CD4-positive, alpha-beta T cell treated with Interleukin-15 for 4 hours (primary cell): ENCODE measurements at places on chromosomes 4 and X.

DNA sequence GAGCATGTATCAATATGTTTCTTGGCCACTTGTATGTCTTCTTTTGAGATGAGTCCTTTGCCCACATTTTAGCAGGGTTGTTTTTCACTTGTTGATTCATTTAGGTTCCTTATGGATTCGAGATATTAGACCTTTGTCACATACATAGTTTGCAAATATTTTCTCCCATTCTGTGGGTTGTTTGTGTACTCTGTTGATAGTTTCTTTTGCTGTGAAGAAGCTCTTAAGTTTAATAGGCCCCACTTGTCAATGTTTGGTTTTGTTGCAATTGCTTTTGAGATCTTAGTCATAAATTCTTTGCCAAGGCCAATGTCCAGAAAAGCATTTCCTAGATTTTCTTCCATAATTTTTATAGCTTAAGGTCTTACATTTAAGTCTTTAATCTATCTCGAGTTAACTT, 280.7 kb upstream of the GALNT7 start:
- no peak for DNase-seq

GRCh38 chr4:37627263-37627662, 58.9 kb downstream of the RELL1 start:
- DNase-seq: no peak

- DNase-seq: no peak
These were observed 55.4 kb downstream of the PKD2 start for GRCh38 chr4:88062843-88063242.

DNA sequence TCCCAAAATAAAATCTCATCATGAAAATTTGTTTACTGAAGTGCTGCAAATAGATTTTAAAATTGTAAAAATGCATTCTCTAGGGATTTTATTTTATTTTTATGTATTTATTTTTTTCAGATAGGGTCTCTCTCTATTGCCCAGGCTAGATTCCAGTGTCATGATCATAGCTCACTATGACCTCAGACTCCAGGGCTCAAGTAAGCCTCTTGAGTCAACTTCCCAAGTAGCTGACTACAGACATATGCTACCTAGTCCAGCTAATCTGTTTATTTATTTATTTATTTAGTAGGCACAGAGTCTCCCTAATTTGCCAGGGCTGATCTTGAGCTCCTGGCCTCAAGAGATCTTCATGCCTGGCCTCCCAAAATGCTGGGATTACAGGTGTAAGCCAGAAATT, 317.7 kb upstream of the ANXA10 start:
- DNase-seq: no peak

- DNase-seq: no peak
These were observed 184.4 kb downstream of the SH2D1A start for GRCh38 chrX:124530803-124531202.

DNA sequence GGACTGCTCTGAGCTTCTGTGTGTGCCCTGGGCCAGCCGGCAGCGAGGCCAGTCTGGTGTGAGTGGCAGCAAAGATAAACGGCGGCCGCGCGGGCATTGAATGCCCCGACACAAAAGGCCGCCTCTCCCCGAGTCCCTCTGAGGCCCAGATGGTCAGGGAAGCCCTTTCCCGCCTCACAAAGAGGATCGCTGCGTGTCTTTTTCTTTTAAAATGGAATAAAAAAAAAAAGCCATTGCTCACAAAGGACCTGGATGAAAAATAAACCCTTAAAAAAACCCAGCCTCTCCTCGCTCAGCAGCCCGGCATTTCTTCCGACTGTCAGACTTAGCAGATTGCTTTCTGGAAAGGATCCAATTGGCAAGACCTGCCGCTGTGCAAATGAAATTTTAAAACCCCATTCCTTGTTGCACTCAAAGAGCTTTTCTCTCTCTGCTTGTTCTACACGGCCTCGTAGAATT, 578.7 kb downstream of the BCOR start:
- DNase-seq: no peak

GRCh38 chr4:20203508-20203907, 48.2 kb upstream of the SLIT2 start:
- no peak for DNase-seq

- DNase-seq: no peak
These were observed 317.1 kb downstream of the DCTD start for GRCh38 chr4:182600093-182600492.

DNA sequence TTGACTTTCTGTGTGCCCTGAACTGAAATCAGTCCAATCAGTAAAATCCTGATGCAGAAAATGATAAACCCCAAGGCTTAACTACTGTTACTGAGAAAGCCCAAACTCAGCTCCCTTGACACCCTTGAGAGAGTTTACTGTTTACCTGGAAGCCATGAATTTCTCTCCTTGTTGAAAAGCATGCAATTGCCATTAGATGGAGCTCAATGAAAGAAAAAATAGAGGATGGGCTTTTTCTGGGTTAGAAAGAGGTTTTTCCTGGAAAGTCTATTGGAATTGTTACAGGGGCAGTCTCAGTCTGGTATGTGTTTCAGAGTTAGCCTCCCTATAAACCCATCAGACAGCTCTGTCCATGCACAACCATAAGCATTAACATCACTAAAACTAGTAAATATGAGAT, 66.4 kb upstream of the C4orf54 start:
- DNase-seq: no peak

GRCh38 chr4:1359144-1359501, 12.1 kb downstream of the UVSSA start:
- no peak for DNase-seq

GRCh38 chr4:19684084-19684483, 567.6 kb upstream of the SLIT2 start:
- DNase-seq: no peak

- no peak for DNase-seq
These were observed 44.8 kb downstream of the BANK1 start for GRCh38 chr4:101835121-101835904.

- DNase-seq: no peak
These were observed 26.8 kb upstream of the FMR1 start for GRCh38 chrX:147884958-147885357.

DNA sequence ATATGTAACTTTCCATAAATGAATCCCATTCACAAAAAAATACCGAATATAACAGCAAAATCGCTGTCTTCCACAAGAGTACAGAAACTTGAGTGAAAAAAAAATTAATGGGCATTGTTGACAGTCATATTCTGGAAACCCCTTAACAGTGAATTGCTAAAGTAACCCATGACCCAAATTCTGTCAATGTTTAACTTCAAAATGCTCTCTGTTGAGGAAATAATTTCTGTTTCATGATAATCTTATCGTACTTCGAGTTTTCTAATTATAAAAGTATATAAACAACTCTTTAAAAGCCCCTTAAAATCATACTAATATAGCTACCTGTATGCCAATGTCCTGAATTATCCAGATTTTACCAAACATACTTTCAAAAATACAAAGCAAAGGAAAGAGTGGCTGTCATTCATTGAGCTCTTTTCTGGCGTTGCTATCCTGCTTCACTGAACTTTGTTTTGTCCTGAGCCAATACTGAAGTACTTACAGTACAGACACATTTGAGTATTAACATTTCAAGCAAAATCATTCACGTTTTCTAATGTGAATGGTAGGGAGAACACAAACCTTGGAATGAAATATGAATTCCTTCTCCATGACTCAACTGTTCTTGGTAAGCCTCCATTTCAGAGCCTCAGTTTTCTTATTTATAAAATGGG, 2.4 kb downstream of the XAGE3 start:
- no peak for DNase-seq

GRCh38 chr4:76748649-76749048, 149.3 kb downstream of the SOWAHB start:
- DNase-seq: no peak

DNA sequence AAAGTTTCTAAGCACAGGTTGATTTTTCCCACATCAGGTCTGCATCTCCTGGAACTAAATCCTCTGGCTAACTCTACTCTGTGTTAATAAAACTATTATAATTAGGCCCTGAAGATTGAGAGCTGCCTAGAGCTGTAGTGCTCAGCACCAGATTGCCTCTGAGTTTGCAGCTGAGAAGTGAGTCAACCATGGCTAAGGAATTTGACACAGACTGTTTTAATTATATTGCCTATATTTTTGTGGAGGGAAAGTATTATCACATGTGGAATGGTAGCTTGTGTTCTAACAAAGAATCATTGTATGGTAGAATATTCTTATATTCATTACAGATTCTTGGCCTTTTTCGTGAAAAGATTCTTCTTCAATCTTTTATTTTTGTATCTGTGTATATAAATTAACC, 1907.6 kb upstream of the TENM3 start:
- DNase-seq: no peak

- DNase-seq: no peak
These were observed 349.0 kb downstream of the MID1IP1 start for GRCh38 chrX:39150220-39150619.

- DNase-seq: no peak
These were observed 491 bp downstream of the ARHGEF6 start for GRCh38 chrX:136780241-136780640.

DNA sequence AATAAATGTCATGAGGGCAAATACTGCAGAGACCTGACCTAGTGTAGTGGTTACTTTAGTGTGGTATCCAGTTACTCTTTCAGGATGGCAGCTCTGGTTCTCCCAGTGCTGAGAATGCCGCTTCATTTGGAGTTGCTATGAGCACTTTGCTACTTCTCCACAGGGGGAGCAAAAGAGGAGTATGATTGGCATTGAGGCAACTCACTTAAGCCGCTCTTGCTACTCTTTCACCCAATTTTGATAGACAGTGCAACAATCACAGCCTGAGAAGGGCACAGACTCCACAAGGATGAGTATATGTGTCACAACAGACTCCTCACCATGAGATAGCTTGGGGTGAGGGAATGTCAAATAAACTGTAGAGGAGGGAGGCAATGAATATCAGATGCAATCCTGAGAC, 81.2 kb downstream of the NPY1R start:
- no peak for DNase-seq

GRCh38 chr4:163949976-163950601, 455.6 kb downstream of the TMA16 start:
- DNase-seq: no peak

GRCh38 chrX:139831017-139831416, 101.8 kb downstream of the ATP11C start:
- DNase-seq: no peak

- no peak for DNase-seq
These were observed 178.2 kb downstream of the PTTG2 start for GRCh38 chr4:38138363-38138762.

- DNase-seq: no peak
These were observed 78.1 kb upstream of the HPGD start for GRCh38 chr4:174600391-174600790.

- DNase-seq: no peak
These were observed 116.3 kb downstream of the SHROOM4 start for GRCh38 chrX:50697691-50698090.

- DNase-seq: no peak
These were observed 165.1 kb upstream of the POF1B start for GRCh38 chrX:85544609-85545008.

DNA sequence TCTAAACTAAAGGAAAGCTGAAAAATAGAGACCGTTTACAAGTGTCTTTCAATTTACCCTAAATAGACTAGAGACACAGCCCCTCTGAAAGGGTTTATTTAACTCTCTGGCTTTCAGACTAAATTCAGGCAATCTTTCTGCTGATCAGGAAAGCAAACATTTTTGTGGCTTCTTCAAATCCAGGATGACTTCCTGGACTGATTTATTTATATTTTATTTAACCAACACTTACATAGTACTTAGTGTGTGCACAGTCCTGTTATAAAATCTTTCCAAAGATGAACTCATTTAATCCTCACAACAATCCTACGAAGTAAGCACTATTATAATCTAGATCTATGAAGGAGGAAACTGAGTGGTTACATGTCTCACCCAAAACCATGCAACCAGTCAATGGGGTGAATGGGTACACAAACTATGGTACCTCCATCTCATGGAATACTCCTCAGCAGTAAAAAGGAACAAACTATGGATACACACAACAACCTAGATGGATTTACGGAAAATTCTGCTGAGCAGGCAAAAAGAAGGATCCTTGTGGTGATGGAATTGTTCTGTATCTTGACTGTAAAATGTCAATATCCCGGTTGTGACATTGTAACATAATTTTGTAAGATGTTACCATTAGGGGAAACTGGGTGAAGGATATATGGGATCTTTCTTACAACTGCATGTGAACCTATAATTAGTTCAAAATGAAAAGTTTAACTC, 64.1 kb upstream of the MAMLD1 start:
- no peak for DNase-seq

DNA sequence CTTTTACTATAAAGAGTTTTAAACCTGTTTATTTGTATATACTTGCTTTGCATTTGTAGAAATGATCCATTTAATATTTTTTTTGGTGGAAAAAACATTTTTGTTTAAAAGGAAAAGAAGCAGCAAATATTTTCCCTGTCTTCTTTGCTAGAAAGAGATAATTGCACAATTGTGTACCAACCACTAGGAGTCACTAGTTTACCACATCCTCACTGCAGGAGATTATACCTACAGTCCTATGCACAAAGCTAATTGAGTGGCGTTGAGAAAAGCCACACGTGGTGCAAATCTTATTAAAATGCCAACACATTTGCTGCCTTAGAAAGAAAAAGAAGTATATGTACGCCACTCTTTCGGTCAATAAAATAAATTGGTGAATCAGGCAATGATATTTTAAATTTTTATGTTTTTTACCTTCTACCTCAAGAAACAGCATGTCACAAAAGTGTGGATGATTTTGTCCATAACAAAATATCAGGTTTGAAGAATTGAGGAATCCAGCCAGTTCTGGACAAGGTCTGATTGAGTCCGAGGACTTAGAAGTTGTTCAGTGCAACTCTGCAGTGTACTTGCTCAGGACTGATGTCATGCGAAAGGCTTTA, 102.9 kb downstream of the GRXCR1 start:
- DNase-seq: no peak

DNA sequence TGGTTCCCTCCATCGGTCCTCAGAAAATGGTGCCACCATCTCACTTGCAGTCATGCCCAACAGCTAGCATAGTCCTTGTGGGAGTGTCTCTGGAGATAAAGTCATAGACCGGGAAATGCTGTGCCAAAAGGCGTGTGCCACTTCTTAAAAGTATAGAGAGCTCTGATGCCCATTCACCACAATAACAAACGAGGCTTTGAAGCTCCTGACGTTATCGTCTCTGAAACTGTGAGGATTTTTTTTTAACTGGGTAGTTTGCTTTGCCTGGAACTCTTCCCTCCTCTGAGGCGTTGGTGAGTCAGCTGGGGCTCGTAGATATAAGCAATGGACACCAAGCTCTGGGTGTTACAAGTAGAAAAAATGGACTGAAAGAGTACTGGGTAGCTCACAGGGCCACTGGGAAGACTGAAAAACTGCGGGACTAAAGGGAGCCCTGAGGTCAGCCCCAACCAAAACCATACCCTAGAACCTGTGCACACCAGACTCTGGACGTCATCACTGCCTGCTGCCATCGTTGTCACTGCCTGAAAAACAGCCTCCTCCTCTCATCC, 89.4 kb upstream of the TRIM2 start:
- peak; percentile 67 for DNase-seq

DNA sequence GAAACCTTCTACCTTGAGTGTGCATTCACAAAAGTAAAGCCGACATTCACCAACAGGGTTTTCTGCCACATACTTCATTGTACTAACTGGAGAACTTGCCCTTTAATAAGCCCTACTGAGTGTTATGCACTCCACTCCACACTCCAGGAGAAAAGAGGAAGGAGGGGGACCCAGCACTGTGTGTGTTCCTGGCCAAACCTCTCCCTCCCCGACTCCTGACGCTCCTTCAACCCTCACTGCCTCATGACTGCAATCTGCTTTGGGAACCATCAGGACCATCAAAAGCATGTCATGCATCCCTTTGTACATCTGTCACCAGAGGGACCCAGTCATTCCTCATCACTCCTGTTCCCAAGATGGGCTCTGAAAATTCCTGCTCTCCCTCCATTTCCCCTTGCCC, 143.7 kb downstream of the RASL11B start:
- no peak for DNase-seq
